ENCODE measurements at places on chromosomes 5 and 9.

- no peak for DNase-seq
Measured at GRCh38 chr9:20632705-20633104, 10.4 kb upstream of the MLLT3 start.

DNA sequence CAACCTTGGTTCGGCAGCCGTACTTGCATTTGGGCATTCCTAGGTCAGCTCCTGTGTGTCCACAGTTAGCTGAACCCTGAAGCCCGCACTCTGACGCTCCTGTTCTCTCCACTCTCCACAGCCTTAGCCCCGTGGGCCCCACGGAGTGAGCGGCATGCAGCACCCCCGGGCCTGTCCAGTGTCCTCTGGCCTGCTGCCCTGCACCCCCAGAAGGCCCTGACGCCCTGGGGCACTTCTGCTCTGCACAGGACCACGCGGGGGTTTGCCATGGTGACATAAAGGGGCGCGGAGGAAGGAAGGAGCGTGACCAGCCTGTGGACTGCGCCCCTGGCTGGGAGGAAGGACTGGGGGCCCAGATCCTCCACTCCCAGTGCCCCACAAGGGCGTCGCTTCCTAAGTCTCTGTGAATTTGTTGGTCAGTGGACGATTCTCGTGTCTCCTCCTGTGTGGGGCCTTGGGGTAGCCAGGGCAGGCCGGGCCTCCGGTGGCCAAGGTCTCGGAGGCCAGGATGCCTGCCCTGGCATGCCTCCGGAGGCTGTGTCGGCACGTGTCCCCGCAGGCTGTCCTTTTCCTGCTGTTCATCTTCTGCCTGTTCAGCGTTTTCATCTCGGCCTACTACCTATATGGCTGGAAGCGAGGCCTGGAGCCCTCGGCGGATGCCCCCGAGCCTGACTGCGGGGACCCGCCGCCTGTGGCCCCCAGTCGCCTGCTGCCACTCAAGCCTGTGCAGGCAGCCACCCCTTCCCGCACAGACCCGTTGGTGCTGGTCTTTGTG is 13.0 kb downstream of the NDST1 start:
- no peak for DNase-seq

GRCh38 chr9:116369706-116370105 is 216.1 kb downstream of the PAPPA start:
- no peak for DNase-seq

DNA sequence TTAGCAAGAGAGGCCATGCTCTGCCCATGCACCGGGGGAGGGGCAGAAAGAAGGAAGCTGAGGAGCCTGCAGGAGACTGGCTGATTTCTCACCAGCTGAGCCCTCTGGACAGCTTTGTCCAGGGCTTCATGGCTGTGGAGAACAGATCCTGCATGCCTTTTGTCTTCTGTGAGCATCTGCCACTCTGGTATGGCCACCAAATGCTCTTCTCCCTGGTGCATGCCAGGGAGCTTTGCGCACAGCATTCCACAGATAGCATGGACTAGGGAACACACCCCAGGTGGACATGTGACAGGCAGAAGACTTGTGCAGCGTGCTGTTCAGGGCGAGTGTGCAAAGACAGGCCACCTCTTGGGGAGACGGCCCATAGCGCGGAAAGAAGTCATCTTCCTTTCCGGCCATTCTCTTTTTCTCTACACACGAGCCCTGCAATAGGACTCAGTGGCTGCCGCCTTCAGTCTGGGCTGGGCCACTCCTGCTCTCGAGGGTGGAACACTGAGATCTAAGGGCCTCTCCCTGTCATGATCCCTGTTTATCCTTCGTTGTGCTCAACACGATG is 56.7 kb downstream of the GADD45G start:
- no peak for DNase-seq

DNA sequence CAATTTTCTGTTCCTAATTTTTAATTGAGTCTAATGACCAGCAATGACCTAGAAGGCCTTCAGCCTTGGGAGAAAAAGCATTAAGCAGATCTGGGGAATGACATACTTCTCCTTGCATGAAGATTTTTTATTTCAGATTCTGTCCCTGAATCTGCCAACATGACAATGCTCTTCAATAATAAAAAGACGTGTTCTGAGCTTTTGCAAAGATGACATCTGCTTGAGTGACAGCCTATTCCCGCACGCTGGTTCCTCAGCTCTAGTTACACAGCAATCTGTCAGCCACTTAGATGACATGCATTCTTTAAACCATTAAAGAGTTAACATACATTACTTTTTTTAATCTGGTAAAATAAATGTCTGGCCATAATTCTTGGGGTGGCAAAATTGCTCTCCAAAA is 129.3 kb upstream of the CDH6 start:
- no peak for DNase-seq

DNA sequence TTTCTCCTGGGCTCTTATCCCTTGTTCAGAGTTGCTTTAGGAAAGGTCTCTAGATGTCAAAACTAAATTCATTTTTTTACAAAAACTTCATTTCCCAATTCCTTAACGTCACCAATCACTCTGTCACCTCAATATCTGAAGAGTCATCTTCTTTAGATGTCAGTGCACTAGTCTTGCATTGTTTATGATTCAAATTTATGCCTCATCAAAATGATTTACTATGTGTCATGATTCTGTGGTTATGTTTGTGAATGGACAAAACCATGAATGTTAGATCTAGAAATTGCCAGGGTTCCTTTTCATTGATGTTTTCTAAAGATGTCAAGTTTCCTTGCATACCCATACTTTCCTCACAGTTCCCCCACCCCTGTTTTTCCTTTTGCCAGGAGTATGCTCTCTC is 21.5 kb downstream of the CWC27 start:
- no peak for DNase-seq

GRCh38 chr5:31213705-31214121 is 20.2 kb downstream of the CDH6 start:
- no peak for DNase-seq

DNA sequence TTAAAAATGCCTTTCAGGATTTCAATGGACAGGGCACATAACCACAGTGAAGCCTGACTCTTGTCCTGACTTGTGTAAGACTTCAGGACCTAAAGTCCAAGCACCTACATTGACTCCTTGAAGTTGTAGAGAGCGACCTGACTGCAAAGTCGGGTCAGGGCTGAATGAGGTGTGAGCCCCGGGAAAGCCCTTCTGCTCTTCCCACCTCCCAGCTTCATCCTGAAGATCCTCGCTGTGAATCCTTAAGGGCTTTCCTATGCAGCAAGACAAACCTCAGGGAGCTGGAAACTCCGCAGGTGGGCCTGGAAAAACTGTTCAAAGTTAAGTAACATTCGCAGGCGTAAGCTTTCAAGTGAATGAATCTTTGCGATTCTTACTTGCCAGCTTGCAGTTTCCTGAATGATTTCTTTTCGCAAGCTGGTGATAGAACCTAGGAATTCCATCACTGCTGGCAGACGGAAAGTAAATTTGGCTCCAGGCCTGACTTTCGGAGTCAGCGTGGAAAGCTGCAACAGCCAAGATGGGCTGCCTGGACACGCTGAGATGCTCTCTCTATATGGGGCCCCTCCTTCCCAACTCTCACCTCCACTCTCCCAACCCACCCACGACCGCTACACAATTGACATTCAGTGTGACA is 10.9 kb downstream of the SEMA5A start:
- no peak for DNase-seq

GRCh38 chr5:71740015-71740753 is 21.1 kb downstream of the CARTPT start:
- no peak for DNase-seq

GRCh38 chr5:143685246-143685815 is 126.6 kb upstream of the HMHB1 start:
- no peak for DNase-seq

DNA sequence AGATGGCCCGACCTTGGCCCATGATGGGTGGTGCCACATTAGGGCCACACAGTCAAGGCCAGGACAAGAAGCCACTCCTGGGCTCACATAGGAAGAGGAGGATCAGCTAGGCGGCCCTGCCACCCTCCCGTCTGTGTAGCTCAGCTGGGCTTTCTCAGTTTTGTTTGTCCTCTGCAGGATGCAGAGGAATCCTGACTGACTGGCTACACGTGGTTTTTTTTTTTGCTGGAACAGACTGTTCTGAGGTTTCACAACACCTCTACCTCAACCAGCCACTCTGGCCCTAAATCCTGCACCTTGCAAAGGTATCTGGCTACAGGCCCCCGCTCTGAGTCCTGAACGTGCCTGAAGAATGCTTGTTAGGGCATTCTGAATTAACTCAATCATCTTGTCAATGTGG is 88.3 kb upstream of the MSX2 start:
- no peak for DNase-seq

GRCh38 chr5:39178171-39178570 is 41.2 kb downstream of the FYB1 start:
- DNase-seq = no peak

DNA sequence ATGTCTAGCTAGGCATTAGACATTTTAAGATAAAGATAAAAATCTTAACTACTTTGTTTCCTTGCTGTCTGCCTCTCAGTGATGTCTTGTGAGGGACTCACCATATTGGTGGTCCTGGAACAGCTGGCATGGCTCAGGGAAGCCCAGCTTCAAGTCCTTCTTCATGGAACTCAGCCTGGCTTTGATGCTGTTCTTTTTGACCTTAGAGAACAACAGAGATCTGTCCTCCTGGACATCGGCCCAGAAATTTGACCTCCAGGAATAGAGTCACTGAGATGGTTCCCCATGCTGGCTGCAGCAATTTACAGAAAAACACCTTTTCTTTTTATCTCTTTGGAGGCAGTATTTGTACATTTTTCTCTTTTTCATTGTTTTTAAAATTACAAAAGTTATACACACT is 235.5 kb upstream of the WWC1 start:
- DNase-seq = no peak

- DNase-seq = peak; percentile 25
Measured at GRCh38 chr9:100700689-100701318, 122.9 kb downstream of the CAVIN4 start.

- DNase-seq = no peak
Measured at GRCh38 chr9:133643362-133643755, 7.2 kb downstream of the DBH start.

- no peak for DNase-seq
Measured at GRCh38 chr9:80557256-80557655, 985.5 kb downstream of the TLE4 start.

GRCh38 chr9:70043689-70044489 is at the start of gene MAMDC2:
Gene MAMDC2 (plus strand): TSS chr9:70043848. CDS start chr9:70044198, 350 bp downstream.
- no peak for DNase-seq

DNA sequence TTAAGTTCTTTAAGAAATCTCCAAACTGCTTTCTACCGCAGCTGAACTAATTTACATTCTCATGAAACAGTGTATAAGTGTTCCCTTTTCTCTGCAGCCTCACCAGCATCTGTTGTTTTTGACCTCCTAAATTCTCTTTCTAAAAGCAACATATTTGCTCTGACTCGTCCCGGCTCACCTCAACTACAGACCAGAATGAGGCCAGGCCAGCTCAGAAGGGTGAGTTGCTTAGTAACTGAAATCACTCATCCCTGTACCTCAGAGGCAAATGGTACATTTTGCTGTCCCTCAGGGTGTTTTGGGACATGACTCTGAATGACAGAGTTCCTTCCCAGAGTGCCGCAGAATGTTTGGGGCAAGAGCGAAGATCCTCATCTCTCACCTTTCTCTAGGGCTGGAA is 127.5 kb downstream of the FRMD3 start:
- no peak for DNase-seq

All from NCI-H1092 (cell line).